NCI-H510A treated with DMSO at 0.1 percent for 48 hours (cell line): ENCODE measurements at places on chromosomes 4 and X.

DNA sequence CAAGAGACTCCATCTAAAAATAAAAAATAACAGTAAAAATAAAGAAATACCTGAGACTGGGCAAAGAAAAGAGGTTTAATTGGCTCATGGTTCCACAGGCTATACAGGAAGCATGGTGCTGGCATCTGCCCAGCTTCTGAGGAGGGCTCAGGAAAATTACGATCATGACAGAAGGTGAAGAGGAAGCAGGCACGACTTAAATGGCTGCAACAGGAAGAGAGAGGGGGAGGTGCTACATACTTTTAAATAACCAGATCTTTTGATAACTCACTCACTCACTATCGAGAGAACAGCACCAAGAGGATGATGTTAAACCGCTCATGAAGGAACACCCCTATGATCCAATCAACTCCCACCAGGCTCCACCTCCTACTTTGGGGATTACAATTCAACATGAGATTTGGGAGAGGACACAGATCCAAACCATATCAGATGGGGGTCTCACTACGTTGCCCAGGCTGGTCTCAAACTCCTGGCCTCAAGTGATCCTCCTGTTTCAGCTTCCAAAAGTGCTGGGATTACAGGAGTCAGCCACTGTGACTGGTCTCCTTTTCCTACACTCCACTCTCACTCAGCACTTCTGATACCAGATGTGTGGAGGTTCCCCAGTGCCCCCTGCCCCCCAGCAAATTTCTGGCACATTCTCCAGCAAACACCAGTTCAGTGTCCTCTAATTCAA is 11.9 kb upstream of the ZNF157 start:
- no peak for DNase-seq

DNA sequence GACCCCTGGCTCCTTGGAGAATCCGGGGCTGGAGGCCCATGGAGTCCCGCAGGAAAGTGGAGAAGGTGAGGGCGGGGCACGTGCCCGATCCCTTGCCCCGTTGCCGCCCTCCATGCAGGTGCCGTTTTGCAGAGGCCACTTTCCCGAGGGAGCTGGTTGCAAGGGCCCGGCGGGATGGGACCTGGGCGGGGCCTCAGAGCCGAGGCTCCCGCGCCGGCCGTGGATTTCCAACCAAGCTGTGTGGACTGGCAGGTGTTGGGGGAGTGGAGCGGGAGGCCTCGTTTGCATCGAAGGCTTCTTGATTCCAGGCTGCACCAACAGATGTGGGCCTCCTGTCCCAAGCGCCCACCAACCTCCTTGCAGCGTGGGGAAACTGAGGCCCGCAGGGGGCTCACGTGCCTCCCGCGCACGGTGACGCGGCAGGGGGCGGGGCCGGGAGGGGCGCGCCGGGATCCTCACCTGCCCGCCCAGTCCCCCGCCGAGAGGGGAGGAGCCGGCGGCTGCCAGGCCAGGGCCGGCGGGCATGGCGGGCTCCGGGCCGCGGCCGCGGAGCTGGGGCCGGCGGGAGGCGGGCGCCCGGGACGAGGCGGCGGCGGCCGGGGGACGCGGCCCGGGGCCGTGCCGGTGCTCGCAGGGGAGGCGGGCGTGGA is 24.9 kb downstream of the SH3BP2 start:
- peak; percentile 16 for DNase-seq

- DNase-seq, result no peak
Measured at GRCh38 chr4:102641793-102642192, 119.0 kb downstream of the MANBA start.

GRCh38 chr4:180799798-180800197 is 1443.4 kb upstream of the TENM3 start:
- DNase-seq, result no peak

- DNase-seq, result no peak
Measured at GRCh38 chrX:135520022-135520552, 373 bp upstream of the INTS6L start.

DNA sequence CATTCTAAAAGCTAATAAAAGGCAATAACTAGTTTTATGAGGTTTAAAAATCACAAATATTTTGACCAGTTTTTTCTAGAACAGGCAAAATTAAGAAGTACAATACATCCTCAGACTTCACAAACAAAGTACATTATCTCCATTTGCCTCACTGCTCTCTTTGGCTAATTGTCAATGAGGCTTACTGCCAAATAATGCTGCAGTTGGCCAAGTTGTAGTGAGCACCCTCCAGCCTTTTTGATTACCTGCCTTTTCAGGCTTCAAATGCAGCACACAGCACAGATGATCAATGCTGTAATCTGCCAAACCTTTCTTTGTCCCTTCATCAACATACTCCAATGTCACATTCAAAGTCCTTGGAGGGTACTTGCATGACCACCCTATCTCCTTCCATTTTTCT is 605.2 kb downstream of the KLHL13 start:
- no peak for DNase-seq

GRCh38 chrX:151954730-151955129 is 19.7 kb downstream of the GABRE start:
- no peak for DNase-seq
